ENCODE measurements at places on chromosomes 7 and 10.

DNA sequence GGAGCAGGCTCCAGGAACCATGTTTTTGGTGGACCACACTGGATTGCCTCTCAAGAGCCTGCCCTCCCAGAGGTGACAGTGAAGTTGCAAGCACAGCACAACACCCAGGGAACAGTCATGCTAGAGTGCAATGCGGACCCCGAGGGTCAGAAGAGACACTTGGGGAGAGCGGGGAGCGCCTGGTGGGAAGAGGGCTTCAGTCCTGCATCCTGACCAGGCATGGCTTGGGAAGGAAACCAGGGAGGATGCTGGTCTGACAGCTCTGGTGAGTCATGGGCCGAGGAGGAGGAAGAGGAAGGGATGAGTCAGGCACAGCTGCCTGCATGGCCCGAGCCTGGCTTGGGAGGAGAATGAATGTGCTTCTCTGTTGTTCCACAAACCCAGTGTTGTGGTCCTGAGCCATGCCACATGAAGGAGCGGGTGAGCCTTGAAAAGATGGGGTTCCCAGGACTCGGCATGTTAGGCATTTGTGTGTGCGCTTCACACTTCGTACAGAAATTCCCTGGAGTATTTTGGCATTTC lies 29.5 kb upstream of the ANKRD2 start:
- no peak for DNase-seq

DNA sequence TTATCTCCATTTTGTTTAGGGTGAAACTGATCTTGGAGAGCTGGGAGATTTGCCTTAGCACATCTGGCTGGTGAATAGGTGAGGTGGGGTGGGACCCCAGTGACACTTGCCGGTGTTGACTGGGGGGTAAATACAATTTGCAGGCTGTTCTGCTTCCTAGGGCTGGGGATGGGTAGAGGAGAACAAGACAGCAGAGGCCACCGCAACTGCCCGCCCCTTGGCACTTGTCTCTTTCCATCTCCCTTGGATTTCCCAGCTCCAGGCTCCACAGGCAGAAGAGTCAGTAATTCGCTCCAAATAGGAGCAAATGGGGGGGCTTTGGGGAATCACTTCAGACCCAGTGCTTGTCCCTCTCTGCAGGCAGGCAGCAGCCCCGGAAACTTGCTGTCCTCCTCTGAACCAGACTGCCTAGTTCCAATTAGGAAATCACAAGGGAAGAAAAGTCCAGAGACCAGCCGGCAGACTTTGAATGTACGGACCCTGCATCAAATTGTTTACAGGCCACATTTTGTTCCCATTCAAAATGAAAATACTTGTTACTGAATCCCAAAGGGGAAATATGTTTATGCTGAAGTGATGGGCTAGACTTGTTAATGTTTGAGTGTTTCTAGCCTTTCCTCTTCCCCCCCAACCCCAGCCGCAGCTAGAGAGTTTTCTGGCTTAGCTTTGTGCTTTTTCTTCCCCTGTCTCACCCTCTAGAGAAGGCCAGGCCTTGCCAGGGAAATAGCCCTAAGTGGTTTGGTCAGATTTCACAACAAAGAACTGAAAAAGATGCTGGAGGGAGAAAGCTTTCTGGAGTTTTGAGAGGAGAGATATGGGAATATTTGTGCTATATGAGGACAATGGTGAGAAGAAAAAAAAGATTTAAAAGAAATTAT lies 10.0 kb upstream of the INPP5F start:
- DNase-seq: no peak

GRCh38 chr7:109354000-109354399 lies 784.3 kb downstream of the DNAJB9 start:
- no peak for DNase-seq

DNA sequence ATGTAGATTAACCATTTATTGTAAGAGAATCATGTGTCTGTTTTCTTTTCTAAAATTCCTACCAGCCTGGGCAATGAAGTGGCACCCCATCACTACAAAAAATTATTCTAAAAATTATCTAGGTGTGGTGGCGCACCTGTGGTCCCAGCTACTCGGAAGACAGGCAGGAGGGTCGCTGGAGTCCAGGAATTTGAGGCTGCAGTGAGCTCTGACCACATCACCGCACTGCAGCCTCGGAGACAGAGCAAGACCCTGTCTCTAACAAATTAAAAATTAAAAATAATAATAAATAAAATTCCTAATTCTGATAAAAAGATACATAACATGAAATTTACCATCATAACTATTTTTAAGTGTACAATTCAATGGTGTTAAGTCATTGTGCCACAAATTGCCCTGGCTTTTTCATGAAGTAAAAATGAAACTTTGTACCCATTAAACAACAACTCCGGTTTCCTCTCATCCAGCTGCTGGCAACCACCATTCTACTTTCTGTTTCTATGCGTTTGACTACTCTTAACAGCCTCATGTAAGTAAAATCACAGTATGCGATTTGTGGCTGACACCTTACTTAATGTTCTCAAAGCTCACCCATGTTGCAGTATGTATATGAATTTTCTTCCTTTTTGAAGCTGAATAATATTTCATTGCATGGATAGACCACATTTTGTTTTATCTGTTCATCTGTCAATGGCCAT lies 20.6 kb upstream of the USP6NL start:
- peak; percentile 92 for DNase-seq

DNA sequence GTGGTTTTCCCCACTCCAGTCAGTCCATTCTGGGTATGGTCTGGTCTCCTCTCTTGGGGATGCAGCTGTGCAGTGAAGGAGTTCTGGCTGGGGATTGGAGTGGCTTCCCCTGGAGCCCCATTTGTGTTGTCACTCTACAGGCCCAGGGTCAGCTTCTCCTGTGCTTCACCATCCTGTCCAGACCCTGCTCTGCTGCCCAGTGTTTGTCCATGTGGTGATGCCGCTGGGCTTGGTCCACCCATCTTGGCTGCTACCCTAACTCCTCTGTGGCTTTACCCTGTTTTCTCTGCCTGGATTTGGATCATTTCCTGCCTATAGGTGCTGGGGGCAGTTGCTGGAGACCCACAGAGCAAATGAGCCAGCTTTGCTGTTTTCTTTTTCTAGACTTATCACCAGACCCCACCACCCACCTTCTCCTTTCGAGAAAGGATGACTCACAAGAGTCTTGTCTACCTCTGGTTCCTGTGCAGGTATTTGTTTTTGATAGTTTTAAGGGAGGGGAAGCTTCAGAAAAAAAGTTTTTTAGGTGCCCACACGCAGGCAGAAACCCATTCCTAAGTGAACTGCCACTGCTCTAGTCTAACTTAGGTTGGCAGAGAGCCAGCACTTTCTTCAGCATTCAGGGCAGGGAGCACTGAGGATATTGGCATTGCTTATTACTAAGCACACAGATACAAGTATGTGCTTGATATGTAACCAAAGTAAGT lies 8.5 kb downstream of the ZDHHC16 start:
- DNase-seq: no peak

GRCh38 chr10:132884041-132884440 lies 58.3 kb downstream of the CFAP46 start:
- no peak for DNase-seq

GRCh38 chr7:70953331-70953741 lies 178.6 kb upstream of the GALNT17 start:
- no peak for DNase-seq

GRCh38 chr7:132105096-132105495 lies 471.2 kb downstream of the PLXNA4 start:
- DNase-seq: no peak

- DNase-seq: no peak
Measured at GRCh38 chr10:34489411-34489810, 325.7 kb downstream of the PARD3 start.

Measured in GM12865 (cell line).